ENCODE measurements at places on chromosomes 4 and X.

- DNase-seq = no peak
Measured at GRCh38 chrX:149495573-149496071, 9.5 kb downstream of the IDS start.

- DNase-seq = no peak
Measured at GRCh38 chr4:41822325-41822724, 73.8 kb upstream of the PHOX2B start.

DNA sequence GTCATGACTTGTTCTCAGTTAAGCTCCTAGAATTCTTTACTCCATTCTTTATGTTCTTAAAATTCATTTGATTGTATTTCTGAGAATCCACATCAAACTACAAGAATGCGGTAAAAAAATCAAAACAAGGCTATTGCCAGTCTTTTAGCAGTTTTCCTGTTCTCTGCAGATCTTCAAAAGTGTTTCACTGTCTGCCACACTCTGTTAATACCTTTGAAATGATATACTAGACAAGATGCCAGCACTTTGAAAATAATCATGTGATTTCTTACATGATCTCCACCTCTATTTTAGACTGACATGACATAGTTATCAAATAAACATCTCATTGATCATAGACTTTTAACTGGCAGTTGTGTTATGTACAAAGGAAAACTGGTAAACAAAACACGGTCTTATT lies 30.1 kb upstream of the GPRIN3 start:
- no peak for DNase-seq

DNA sequence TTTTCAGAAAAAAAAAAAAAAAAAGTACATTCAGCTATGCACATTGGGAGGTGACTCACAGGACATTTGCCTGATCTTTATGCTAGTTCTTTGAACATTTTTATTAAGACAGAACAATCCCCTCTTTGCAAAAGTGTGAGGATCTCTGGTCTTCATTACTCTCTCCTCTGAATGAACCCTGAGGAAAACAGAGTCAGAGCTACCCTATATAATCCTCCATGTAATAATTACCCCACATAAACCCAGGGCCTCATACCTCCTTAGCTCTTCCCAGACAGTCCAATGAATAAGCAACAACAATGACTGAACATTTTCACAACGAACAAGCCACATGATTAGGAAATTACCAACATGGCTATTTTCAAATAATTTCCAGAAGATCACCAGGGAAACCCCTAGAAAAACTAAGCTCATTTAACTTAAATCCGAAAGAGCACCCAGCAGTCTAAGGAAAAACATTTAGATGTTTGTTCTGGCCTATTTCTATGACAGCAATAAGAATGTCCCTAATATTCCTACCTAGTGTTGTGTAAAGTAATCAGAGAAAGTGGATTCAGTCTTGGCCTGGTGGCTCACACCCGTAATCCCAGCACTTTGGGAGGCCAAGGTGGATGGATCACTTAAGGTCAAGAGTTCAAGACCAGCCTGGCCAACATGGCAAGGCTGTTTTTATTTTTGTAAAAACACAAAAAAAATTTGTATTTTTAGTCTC lies 37.8 kb downstream of the TBC1D9 start:
- DNase-seq = no peak

DNA sequence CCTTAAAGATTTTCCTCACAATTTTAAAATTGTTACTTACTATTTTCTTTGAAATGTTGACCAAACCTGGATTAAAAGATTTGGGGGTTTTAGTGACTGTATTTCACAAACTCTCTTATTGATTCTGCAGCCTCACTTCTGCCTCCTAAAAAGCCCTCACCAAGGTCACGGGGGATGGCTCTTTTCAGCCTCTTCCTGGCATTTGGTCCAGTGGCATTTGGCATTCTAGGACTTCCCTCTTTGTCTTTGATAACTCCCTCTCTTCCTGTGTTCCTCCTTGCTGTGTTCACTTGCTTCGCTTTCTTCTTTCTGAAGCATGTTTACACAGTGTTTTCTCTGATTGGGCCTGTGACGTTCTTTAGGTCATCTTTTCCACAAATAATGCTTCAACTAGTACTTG lies 21.5 kb downstream of the PKD2 start:
- no peak for DNase-seq

GRCh38 chr4:86657382-86657781 lies 63.3 kb downstream of the PTPN13 start:
- no peak for DNase-seq

DNA sequence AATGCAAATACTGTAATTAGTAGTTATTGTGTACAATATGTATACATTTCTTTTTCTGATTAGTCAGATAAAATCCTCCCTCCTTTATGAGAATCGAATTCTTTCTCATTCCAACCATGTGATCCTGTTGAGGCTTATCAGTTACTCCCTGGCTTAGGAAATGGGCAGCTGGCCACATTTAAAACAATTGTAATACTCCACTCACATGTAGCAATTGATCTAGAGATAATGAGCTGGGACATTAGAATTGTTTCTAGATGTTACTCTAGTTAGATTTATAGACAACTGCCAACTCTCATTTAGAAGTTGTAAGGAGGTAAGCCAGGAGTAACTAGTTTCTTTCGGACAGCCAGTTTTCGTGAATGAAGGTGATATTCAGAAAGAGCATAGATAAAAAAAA lies 859.3 kb upstream of the AADAT start:
- no peak for DNase-seq

GRCh38 chrX:39309721-39310152 lies 508.5 kb downstream of the MID1IP1 start:
- DNase-seq = no peak

GRCh38 chrX:130039847-130040246 lies 57.4 kb downstream of the BCORL1 start:
- no peak for DNase-seq

DNA sequence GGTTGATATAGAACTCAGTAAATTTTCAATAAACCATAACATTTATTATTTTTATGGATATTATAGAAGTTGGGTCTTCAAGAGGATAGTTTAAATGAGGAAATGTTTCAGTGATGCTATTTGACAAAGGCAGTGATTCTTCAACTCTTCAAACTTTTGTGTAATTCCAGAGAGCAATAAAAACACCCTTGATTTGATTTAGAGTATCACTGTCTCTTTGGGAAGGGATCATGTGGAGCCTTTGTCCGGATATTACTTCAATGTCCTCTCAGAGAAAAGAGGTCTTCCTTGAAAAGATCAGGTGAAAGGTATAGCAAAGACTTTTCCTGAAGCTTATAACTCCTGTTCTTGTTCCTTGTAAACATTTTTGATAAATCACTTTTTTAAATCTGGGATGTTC lies 23.3 kb downstream of the GLRA3 start:
- DNase-seq = no peak

DNA sequence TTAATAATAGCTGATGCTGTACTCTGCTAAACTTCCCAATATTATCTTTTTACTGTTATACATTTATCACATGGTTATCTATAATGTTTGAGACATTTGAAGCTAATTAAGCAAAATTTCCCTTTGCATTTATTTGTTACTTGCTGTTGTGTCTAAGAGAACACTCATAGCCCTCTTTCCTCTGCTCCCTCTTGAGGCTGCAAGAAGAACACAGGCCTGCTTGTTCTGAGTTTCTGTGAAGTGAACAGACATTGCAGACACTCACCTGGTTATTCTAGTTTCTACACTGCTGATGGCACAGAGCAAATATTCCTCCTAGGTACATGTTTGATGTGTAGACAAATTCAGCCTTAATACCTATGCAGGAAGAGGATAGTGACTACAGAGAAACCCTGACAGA lies 367.8 kb downstream of the GASK1B start:
- no peak for DNase-seq

Measured in NCI-H187 treated with DMSO at 0.1 percent for 48 hours (cell line).